ENCODE measurements at places on chromosomes 2 and 18.

- DNase-seq, result no peak
Observed at GRCh38 chr2:128969374-128969773, 650.7 kb upstream of the HS6ST1 start.

GRCh38 chr2:214217136-214217535 lies 193.7 kb upstream of the VWC2L start:
- DNase-seq, result no peak

GRCh38 chr18:59345556-59345955 lies 13.5 kb downstream of the LMAN1 start:
- DNase-seq, result no peak

DNA sequence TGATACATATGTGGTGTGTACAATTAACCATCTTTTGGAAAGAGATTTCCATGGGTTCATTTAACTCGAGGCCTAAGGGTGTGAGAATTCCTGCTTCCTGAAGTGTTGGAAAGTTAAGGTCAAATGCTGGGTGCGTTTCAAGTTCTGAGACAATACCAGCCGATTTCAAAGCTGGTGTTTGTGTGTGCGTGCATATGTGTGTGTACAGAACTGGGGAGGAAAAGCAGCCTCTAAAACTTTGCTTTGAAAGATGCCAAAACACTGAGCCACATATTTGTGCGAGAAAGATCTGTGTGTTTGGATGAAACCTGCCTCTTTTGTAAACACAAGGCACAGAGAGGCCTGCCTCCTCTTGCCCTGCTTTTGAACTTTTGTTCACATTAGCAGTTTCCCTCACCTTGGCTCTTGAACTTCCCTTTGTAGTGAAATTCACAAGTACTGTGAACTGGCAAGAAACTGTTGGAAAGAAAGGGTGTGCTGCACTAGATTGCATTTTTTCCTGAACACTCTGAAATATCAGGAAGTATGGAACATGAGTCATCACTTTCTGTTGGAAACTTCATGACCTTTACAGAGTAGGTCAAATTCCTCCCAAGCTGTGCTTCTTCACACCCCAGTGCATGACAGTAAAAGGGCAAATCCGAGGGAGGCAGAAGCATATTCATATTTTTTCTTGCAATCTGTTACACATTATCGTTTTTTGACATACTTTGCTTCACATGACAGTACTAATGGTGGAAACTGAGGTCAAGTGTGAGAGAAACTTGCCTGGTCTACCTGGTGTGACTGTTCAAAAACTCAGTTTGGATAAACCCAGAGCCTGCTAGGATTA lies 20.0 kb upstream of the CAVIN2 start:
- no peak for DNase-seq

DNA sequence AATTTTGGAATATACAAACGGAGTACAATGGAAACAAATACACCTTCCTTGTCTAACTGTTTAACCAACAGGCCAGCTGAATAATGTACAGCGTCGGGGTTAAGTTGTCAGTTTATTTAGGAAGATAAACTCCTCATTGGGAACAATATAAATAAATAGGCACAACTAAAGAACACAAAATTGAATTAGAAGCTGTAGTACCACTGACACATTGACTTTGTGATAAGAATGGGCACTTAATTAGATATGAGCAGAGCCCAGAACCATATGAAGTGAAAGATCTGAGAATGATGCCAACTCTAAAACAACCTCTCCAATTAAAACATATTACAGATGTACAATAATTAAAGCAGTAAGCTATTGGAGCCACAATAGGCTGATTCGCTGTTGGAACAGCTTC lies 44.4 kb downstream of the CCDC68 start:
- no peak for DNase-seq

DNA sequence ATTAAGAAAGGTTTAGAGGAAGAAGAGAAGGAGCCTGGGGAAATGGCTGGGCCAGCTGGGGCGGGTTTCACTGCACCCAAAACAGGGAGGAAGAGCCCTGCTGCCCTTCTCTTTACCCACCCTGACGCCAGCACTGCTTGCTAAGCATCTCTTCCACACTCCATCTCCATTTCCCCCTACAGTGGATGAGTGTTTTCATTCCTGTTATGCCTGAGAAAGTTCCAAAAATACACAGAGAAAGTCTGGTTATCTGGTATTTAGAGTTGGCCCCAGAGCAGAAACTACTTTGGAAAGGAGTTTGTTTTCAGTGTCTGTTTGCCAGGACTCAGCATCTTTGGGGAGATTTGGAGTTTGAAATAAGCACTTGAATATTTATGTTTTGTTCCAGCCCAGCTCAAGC lies 451.0 kb downstream of the SLC4A3 start:
- DNase-seq, result no peak

GRCh38 chr18:28267276-28267675 lies 90.3 kb upstream of the CDH2 start:
- no peak for DNase-seq

- no peak for DNase-seq
Observed at GRCh38 chr18:48947092-48947491, 3.7 kb downstream of the SMAD7 start.

- DNase-seq, result no peak
Observed at GRCh38 chr2:135504811-135505210, 26.2 kb downstream of the ZRANB3 start.

- no peak for DNase-seq
Observed at GRCh38 chr2:48248251-48248933, 281.6 kb upstream of the STON1 start.

DNA sequence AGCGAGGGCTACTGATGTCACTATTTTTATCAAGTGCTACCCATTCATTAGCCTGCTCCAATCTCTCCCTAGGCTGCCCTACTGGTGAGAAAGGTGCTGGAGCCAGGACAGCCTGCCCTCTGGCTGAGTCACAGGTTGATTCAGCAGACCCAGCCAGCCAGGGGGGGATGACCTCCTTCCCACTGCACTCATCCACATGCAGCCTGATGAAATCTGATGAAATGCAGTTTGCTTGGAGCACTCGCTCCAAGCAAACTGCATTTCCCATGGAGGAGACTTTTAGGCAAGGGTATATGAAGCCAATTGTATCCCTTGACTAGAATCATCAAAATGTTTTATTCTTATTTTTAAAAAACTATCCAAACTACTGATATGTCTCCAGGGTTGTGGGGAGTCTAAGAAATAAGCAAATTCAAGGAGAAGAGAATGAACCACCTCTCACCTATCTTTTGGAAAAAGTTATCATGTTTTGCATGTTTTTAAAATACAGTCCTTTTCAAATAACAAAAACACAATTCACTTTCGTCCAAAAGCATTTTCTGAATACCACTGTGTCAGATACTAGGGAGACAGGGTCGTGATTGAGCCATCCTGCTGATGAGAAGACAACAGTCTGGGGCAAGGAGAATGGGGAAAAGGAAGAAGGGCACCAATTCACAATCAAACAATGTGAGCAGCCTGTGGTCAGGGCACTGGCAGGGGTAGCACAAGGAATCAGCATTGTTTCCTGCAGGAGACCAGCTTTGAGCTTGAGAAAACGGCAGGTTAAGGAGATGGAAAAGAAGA lies 128.3 kb downstream of the AFF3 start:
- DNase-seq, result no peak

DNA sequence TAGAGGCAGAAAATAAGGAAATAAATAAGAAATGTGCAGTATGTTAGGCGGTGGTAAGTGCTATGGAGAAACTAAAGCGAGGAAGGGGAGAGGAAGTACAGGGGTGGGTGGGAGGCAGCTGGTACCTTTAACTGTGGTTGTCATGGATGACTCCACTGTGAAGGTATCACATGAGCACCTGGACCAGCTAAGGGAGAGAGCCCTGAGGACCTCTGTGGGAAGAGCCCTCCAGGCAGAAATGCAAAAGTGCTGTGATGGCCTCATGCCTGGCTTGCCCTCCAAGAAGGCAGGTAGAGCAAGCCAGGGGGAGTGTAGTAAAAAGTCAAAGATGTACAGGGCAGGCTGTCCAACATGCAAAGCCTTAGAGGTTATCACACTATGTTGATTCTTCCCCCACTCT lies 17.9 kb downstream of the LYPD6 start:
- DNase-seq, result no peak

GRCh38 chr2:85238607-85239006 lies 89.2 kb downstream of the TGOLN2 start:
- no peak for DNase-seq

GRCh38 chr18:44682871-44683221 lies 2.2 kb downstream of the SETBP1 start:
- peak; percentile 33 for DNase-seq

DNA sequence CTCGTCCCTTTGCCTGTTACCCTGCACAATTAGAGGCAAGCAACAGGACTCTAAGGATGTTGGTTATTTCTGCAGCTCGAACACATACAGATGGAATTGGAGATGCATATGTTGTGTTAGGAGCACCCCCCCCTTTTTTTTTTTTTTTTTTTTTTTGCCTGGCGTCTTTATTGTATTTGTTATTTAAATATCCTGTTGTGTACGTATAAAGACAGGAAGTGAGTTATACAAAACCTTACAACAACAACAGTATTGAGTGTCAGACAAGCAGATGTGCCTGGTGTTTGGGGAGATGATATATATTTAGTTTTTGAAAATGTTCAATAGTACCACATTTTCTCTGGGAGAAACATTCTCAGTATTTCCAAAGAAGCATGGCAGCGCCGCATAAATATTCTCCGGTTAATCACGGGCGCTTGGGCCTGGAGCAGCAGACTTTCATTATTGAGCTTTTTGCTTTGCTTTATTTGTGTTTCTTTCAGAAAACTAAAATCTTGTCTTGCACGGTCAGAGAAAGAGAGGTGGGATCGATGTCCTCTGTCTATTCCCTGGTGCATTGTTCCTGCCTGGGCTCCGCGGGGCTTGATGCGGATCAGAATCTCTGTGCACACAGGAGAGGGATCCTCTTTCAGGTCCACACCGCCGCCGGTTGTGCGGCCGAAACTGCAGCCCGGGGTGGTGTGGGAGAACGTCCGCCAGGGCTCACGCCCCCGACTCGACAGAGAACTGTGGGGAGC lies 23.2 kb upstream of the ZNF516 start:
- peak; percentile 20 for DNase-seq

GRCh38 chr2:176473177-176473576 lies 203.9 kb downstream of the MTX2 start:
- DNase-seq, result peak; percentile 18

GRCh38 chr2:128820452-128820851 lies 501.8 kb upstream of the HS6ST1 start:
- no peak for DNase-seq

- DNase-seq, result no peak
Observed at GRCh38 chr18:72543357-72544055, 636 bp downstream of the CBLN2 start.

DNA sequence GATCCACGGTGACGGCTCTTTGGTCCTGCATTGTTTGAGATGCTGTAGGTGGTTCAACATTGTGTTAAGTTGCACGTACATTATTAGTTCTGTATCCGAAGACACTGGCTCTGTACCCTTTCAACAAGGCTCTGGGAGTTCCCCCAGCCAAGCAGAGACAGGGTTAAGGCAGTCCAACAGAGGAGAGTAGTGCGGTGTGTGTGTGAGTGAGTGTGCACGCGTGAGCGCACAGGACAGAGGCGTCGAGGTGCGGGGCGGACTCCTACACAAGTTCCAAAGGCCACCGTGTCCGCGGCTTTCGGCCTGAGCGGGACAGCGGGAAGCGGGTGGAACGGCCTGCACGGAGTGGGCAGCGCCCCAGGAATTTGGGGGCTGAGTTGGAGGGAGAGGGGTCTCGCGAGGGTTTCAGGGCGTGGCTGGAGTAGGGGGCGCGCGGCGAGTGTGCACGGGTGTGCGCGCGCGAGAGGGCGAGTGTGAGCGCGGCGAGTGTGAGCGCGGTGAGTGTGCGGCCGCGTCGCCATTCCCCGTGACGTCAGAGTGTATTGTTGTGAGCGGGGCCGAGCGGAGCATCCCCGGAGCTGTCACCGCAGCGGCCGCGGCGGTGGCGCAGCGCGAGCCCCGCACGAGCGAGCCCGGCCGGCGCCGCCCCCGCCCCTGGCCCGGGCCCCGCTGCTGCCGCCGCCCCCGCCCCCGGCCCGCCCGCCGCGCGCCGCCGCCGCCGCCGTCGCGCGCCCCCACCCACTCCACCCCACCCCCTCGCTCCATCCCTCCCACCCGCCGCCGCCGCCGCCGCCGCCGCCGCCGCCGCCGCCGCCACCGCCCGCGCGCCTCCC lies at the start of gene ASXL3:
Gene ASXL3 (plus strand): TSS at position 535 of the 833 bp plus-strand sequence. CDS start 413 bp downstream, outside the sequence.
- peak; percentile 57 for DNase-seq

DNA sequence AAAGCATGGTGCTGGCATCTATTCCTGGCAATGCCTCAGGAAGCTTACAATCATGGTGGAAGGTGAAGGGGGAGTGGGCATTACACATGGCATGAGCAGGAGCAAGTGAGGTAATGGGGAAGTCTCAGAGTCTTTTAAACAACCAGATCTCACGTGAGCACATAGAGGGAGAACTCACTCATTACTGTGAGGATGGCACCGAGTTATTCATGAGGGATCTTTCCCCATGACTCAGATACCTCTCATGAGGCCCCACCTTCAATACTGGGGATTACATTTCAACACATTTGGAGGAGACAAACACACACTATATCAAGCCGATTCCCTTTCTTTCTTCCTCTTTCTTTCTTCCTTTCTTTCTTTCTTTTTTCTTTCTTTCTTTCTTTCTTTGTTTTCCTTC lies 47.9 kb upstream of the FANCL start:
- DNase-seq, result no peak

DNA sequence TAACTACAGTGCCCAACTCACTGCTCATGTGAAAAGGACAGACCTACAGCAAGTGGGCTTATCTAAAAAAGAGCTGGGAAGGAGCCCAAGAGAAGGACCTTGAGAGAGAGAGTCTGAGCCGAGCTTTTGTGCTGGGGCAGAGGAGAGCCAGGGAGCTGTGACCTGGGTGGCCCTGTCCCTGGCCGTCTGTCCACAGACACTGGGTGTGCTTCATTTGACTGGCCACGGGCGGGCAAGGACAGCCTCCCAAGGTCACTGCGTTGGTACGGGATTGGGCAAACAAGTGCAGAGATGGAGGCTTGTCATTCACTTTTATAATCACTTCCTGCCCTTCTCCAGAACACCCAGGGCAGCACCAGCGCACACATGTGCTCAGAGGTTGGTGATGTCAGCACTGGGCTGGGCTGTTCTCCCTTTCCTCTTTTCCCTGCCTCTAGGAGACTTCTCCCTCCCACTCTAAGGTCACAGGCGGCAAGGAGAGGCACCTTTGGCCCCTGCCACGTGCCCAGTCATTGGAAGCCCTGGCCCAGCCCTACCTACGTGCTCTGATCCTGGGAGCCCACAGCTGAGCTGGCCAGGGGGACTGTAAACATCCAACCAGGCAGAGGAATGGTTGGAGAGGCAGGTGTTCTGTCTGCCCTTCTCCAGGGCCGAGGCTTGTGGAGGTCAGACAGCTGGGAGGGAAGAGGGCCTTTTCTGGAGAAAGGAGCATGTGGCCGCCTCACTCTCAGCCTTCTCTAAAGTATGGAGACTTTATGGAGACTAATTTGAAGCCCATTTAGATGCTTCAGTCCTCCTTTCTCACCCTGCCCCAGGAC lies 6.4 kb upstream of the PSD4 start:
- peak; percentile 82 for DNase-seq

GRCh38 chr2:204483608-204484081 lies 61.6 kb upstream of the PARD3B start:
- DNase-seq, result no peak

GRCh38 chr2:149070681-149071320 lies 32.3 kb downstream of the LYPD6B start:
- DNase-seq, result no peak

GRCh38 chr2:136359121-136359965 lies 241.4 kb upstream of the CXCR4 start:
- DNase-seq, result no peak

- DNase-seq, result no peak
Observed at GRCh38 chr2:101036562-101036961, 34.5 kb downstream of the RPL31 start.

GRCh38 chr2:223007531-223007930 lies 44.5 kb upstream of the KCNE4 start:
- DNase-seq, result no peak

GRCh38 chr2:157468931-157469708 lies 25.2 kb upstream of the CYTIP start:
- DNase-seq, result no peak

GRCh38 chr2:95314598-95314963 lies 17.4 kb downstream of the KCNIP3 start:
- no peak for DNase-seq
